ENCODE measurements at places on chromosomes 2 and 18.

DNA sequence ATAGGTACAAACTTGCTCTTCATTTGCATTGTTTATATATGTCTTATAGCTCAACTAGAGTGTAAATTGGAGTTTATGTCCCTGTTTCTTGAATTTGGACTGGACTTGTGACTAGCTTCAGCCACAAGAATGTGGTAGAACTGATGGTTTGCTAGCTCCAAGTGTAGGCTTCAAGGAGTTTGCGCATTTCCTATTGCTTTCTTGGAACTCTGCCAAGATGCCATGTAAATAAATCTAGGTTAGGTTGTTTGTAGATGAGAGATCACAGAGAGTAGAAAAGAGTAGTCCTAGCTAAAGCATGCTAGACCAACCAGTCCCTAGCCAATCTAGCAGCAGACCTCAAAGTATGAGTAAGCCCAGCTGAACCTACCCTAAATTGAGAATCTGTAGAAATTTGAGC lies 183.0 kb upstream of the CYP26B1 start:
- DNase-seq, result no peak

GRCh38 chr2:175742367-175742766 lies 259.7 kb downstream of the LNPK start:
- peak; percentile 49 for DNase-seq

DNA sequence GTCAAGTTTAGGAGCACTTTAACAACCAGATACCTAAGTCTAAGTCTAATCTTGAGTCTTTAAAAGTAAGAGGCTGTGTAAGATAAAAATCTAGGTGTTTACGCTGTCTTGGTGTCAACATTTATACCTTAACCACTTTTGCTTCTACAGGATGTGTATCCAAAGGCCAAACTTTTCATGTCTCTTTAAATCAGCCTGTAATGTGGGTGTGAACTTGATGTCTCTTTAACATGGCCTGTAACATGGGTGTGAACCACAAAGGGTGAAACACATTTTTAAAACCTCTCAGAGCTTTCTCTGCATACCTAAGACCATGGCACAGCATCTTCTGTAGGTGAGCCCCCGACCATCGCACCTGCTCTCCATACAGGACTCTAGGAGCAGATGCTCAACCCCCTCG lies 40.4 kb downstream of the SH3YL1 start:
- DNase-seq, result no peak

GRCh38 chr2:239047420-239047819 lies 199.5 kb downstream of the TWIST2 start:
- DNase-seq, result no peak

- DNase-seq, result no peak
These were observed 2.1 kb downstream of the LRRTM1 start for GRCh38 chr2:80302314-80303005.

- DNase-seq, result no peak
These were observed 186.1 kb upstream of the NRXN1 start for GRCh38 chr2:51218047-51218446.

GRCh38 chr2:205370726-205371125 lies 311.6 kb upstream of the NRP2 start:
- no peak for DNase-seq

DNA sequence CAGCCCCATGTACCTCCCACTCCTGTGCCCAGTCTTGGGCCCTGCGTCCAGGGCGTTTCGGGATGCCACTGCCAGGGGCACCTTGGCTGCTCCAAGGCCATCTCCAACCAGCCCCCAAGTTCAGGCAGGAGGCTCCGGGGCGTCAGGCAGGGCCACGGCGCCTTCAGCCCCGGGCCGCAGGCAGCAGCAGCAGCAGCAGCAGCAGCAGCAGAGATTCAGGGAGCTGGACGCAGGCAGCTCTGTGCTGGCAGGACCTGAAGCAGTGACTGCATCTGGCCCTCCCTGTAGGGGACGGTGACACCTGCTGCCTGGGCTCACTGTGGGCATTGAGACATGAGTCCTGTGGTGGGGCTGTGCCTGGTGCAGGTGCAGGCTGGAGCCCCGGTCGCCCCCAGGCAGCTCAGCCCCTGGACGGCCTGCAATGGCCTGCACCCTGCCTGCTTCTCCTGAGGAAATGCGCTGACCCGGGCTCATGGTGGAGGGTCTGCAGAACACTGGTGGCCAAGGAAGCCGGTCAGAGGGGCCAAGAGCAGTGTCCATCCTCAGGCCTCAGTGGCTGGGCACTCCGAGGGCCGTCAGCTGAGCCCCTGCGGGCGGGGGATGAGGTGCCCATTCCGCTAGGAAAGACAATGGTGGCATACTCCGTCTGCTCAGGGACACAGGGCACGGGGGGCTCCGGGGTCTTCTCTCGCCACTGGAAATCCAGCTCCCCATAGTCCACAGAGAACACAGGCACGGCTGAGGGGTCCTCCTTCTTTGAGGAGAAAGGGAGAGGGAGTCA lies 8.0 kb downstream of the PDCD1 start:
- DNase-seq, result no peak

- peak; percentile 67 for DNase-seq
These were observed at the start of gene SH3RF3 for GRCh38 chr2:109128616-109129355. Gene SH3RF3, plus strand, starts transcription at chr2:109129205.

- DNase-seq, result no peak
These were observed 709.8 kb downstream of the METTL4 start for GRCh38 chr18:1861473-1861872.

DNA sequence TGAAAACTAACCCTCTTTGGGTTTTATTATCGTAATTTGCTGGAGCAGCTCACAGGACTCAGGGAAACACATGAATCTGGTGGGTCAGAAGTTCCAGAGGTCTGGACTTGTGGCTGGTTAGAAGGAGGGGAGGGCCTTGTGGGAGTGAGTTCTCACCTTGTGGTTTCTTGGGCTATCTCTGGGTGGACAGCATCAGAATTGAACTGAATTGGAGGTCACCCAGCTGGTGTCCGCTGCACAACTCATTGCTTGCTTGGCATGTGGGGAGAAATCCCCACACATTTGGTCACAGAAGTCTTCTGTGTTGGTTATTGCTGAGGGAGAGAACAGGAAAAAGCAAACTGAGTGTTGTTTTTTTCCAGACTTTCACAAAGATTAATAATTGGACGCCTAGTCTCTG lies 27.5 kb downstream of the ZNF892 start:
- peak; percentile 4 for DNase-seq

DNA sequence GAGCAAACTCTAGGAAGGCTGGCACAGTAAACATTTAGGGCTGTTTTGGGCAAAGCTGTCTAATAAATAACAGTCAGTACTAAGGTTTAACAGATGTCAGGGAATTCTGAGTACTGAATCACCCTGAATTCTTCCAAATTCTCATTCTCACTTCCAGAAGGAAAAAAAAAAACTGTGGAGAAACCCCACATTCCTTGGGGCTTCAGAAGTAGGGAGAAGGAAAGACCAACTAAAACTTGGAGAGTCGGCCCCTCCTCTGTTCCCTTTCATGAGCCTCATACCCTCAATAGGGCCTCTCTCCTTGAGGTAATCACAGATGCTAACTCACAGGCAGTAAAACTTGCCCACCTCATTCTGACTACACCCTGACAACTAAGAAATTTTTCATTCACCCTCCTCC lies 62.1 kb downstream of the CCDC148 start:
- peak; percentile 12 for DNase-seq

DNA sequence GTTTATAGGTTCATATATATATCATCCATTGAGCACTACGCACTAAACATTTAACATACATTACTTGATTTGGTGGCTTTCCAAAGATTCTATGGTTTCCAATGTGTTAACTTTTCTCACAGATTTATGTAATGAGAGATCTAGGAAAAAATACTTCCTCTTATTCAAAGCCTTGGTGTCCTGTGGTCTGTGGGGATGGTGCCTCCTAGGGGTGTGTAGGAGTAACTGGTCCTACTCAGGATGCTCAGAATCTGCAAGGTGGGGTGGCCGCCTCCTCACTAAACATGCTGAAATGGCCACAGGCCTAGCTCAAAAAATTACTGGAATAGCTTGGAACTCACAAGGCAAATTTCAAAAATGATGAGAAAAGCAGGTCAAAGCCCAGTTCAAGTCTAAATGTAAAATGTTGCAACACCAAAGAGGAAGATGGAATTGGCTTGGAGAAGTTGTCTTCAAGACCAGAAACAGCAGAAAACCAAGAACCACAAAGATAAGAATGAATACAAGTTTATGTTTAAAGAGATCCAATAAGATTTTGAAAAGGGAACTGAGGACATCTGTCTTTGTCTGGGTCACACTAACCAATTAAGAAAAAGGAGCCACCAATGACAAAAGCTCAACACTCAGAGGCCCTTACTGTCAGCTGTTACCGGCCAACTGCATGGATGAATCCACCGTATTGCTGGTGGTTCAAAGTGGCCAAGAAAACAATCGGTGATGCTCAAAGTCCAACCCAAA lies 11.5 kb downstream of the GPR55 start:
- no peak for DNase-seq

- DNase-seq, result peak; percentile 7
These were observed 340.8 kb downstream of the RDH14 start for GRCh38 chr2:18219676-18220075.

- DNase-seq, result no peak
These were observed 7.7 kb upstream of the RHBDD1 start for GRCh38 chr2:226828191-226828590.

GRCh38 chr18:34544930-34545329 lies 165.2 kb upstream of the DTNA start:
- DNase-seq, result no peak

GRCh38 chr2:237859533-237860272 lies at the start of gene RAMP1:
Gene RAMP1, plus strand, starts transcription at chr2:237859623. Its CDS starts 53 bp downstream, at chr2:237859676.
- DNase-seq, result peak; percentile 44

- DNase-seq, result no peak
These were observed 131.5 kb downstream of the CPS1 start for GRCh38 chr2:210687786-210688470.

DNA sequence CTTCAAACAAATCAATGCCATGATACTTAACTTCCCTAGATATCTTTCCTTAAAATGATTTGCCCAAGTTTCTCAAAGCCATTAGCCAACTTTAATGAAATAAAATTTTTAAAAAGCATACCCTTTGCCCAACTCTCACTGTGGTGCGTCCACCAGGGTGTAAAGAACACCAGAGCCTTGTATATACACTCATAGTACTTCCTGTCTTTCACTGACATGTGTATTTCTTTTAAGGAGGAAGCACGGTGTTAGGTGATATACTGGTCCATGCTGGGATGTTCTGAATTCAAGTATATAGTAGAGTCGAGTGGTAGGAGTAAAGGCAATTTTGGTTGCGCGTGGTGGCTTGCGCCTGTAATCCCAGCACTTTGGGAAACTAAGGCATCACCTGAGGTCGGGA lies 22.7 kb downstream of the AAK1 start:
- DNase-seq, result no peak

- DNase-seq, result peak; percentile 91
These were observed 86.1 kb downstream of the MSH2 start for GRCh38 chr2:47488870-47489584.

DNA sequence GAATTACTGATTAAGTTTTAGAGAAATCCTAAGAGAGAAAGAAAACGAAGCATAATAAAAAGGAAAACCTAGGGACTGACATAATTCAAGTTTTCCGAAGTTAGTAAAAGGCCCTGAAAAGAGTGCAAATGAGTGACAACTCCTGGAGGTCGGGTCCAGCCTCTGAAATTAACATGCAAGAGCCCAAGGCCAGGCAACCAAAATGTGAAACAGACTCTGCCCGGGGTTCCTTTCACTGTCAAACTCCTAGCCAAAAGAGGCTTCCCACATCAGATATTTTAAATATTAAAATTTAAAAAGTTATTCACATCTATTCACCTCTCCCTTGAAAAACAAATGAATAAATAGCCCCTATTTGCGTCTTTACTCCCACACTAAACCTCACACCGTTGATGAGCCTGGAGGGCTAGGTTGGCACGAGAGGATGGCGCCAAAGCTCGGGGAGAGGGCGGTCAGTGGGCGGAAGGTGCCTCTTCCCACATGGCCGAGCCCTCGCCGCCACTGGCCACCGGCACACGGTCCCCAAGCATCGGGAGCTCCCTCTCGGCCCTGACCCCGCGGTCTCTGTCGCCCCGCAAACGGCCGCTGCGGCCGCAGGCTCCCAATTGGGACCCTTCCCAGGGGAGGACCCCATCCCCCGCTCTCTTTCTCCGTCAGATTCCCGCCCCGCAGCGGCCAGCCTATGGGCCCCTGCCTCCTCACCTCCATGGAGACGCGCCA lies 630 bp downstream of the PPM1G start:
- peak; percentile 41 for DNase-seq

Measured in M059J (cell line).